Peyer's patch (tissue), 4 donors: ENCODE measurements at places on chromosomes 4 and X. TPM values are rescaled to one million over a fixed set of nuclear protein-coding genes. Genes with fewer than 3 reads are reported as not detected.

- DNase-seq: no peak
- no peak overlapping the region for H3K4me3 ChIP-seq
- no peaks in the 10 kb centered on the region for H3K36me3 ChIP-seq
- no peaks in the 10 kb centered on the region for H3K27me3 ChIP-seq
- no peaks in the 10 kb centered on the region for H3K4me1 ChIP-seq
Observed at GRCh38 chrX:95718746-95719145, 965.9 kb upstream of the DIAPH2 start.

- no peaks in the 10 kb centered on the region for H3K27me3 ChIP-seq
- peak overlapping the region; percentile 94 for H3K27ac ChIP-seq
- no peaks in the 10 kb centered on the region for H3K4me1 ChIP-seq
Observed at GRCh38 chrX:18886344-18887161, 97.4 kb downstream of the PHKA2 start.

DNA sequence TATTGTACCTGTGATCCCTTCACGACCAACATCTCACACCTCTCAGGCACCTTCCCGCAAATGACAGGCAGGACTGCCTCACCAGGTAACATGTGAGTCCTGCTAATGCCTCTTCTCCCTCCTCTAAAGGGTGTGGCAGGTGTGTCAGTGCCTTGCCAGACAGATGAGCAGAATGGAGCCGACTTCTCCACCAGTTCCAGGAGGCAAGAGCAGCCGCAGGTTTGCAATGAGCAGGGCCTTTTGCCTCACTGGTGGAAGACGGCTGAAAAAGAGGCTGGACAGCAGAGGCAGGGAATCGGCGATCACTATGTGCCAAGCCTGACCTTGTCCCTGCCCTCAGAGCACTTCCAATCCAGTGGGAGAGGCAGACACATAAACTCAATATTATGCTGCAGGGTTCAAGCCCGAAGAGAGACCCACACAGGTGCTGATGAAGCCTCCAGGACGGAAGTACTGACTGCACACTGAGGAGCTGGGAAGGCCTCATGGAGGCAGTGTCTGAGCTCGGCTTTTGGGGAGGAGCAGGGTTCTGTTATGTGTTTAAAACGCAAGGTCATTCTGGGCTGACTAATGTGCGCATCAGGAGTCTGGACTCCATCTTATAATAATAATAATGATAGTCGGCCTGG is 57.9 kb downstream of the C4orf50 start:
- H3K27ac ChIP-seq: no peak overlapping the region
- no peak for DNase-seq
- H3K27me3 ChIP-seq: no peaks in the 10 kb centered on the region
- no peak overlapping the region for H3K4me3 ChIP-seq
- no peaks in the 10 kb centered on the region for H3K4me1 ChIP-seq

GRCh38 chr4:12889054-12889453 is 595.1 kb downstream of the RAB28 start:
- no peaks in the 10 kb centered on the region for H3K36me3 ChIP-seq
- H3K27me3 ChIP-seq: no peaks in the 10 kb centered on the region

DNA sequence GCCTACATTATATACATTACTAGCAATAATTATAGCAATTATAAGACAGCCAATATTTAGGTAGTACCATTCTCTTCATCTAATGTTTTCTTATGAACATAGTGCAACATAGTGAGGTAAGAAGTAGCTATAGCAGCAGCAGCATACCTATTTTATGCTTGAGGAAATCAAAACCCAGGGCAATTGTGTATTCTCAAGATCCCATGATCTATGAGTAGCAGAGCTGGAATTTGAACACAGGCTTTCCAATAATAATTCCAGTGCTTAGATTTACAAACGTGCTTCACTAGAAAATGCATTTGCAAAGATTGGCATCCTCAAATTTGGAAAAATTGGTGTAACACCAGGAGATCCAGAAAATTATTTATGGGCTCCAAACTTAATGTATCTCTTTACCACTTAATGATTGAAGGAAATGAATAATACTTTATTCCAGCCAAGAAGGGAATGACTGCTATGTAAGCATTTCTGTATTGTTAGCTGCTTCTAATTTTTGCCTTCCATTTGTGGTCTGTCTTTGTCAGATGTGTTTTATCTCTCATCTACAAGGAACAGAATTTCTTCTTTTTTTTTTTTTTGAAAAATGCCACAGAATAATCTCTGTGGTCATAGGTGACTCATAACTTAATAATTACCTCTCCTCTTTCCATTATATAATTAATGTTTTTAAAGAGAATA is 451.1 kb downstream of the ARAP2 start:
- H3K4me1 ChIP-seq: no peaks in the 10 kb centered on the region
- no peaks in the 10 kb centered on the region for H3K27me3 ChIP-seq
- no peak overlapping the region for H3K4me3 ChIP-seq
- H3K36me3 ChIP-seq: no peaks in the 10 kb centered on the region

- DNase-seq: no peak
- H3K27me3 ChIP-seq: no peaks in the 10 kb centered on the region
- H3K36me3 ChIP-seq: no peaks in the 10 kb centered on the region
- no peak overlapping the region for H3K27ac ChIP-seq
- no peaks in the 10 kb centered on the region for H3K4me1 ChIP-seq
- no peak overlapping the region for H3K4me3 ChIP-seq
Observed at GRCh38 chrX:8946563-8946962, 87.4 kb downstream of the FAM9B start.

- no peak overlapping the region for H3K27ac ChIP-seq
- H3K36me3 ChIP-seq: no peaks in the 10 kb centered on the region
- no peaks in the 10 kb centered on the region for H3K27me3 ChIP-seq
- DNase-seq: no peak
- H3K4me3 ChIP-seq: no peak overlapping the region
- no peaks in the 10 kb centered on the region for H3K4me1 ChIP-seq
Observed at GRCh38 chr4:80305466-80305865, 30.1 kb upstream of the CFAP299 start.

DNA sequence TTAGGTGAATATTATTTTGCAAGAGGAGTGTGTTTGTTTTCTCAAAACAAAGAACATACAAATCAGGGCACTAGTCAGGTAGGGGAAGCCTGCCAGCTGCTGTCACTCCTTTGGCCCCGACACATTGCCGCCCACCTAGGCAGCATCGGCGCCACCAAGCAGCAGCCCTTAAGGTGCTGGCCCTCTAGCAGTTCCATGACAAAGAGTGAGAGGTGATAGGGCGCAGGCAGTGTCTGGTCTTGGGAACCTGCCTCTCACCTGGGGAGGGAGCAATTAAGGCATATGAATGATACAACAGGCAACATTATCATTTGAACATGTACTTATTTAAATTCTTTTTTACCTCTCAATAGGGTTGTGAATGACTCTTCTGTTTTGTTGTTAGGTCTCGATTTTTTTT is 135.1 kb downstream of the PLS3 start:
- no peak overlapping the region for H3K4me3 ChIP-seq
- no peaks in the 10 kb centered on the region for H3K36me3 ChIP-seq
- no peak overlapping the region for H3K27ac ChIP-seq
- no peaks in the 10 kb centered on the region for H3K27me3 ChIP-seq
- H3K4me1 ChIP-seq: no peaks in the 10 kb centered on the region

DNA sequence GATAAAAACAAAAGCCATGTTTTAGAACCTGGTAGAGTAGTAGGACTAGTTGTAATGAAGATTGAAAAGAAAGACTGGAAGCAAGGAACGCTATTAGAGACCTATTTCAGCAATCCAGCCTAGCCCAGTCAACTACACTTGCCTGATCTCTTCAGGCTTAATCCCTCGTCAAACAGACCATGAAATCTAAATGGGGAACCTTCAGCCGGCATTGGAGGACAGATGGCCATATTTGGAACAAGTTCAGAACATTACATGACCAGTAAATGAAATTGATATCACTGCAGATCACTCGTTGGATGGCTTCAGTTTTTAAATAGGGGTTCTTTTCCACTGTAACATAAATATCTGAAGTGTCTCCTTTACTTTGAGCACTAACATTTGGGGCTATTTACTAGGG is 84.8 kb upstream of the WDR44 start:
- DNase-seq: no peak
- H3K27me3 ChIP-seq: no peaks in the 10 kb centered on the region
- no peak overlapping the region for H3K4me3 ChIP-seq
- H3K4me1 ChIP-seq: no peaks in the 10 kb centered on the region
- H3K27ac ChIP-seq: no peak overlapping the region

DNA sequence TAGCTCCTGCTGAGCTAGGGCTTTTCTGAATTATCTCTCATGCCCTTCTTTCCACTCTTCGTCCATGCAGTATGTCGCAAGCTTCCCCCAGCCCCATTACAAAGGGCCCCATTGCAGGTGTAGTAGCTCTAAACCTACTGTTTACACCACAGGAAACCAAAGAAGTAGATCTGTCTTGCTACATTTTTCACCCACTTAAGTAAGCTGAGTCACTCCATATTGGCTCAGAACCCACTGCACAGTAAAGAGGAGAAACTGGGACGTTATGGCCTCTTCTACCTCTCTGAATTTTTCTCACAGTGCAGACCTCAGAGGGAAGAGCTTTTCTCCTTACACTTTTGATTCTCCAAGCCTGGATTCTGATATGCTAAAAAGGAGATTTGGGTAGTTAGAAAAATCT is 200.2 kb downstream of the SMARCA1 start:
- H3K36me3 ChIP-seq: no peaks in the 10 kb centered on the region
- DNase-seq: no peak
- no peak overlapping the region for H3K27ac ChIP-seq
- H3K27me3 ChIP-seq: no peaks in the 10 kb centered on the region
- no peak overlapping the region for H3K4me3 ChIP-seq

DNA sequence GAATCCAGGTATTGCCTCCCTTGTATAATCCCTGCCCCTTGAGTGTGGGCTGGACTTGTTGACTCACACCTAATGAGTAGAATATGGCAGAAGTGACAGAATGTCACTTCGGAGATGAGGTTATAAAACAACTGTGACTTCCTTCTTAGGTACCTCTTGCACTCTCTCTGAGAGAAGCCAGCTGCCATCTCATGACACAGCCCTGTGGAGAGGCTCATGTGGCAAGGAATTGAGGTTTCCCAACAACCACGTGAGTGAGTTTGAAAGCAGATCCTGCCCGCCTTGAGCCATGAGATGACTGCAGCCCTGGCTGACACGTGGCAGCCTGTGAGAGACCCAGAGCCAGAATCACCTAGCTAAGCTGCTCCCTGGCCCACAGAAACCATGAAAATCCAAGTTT is 13.5 kb downstream of the ASB11 start:
- no peaks in the 10 kb centered on the region for H3K27me3 ChIP-seq
- DNase-seq: no peak
- no peak overlapping the region for H3K4me3 ChIP-seq
- H3K36me3 ChIP-seq: no peaks in the 10 kb centered on the region
- no peaks in the 10 kb centered on the region for H3K4me1 ChIP-seq
- H3K27ac ChIP-seq: no peak overlapping the region

The FGD1 gene
- total RNA-seq: 4.9 TPM

The AMER1 gene
- 5.8 TPM for total RNA-seq

The MAGEB10 gene
- total RNA-seq: not detected

The S100G gene
- total RNA-seq: not detected

The MBNL3 gene
- 19.8 TPM for total RNA-seq

The SNCA gene
- total RNA-seq: 9.1 TPM

The SHROOM4 gene
- 10.0 TPM for total RNA-seq

The CWH43 gene
- total RNA-seq: not detected

The FBXW7 gene
- 33.4 TPM for total RNA-seq

The MAN2B2 gene
- 41.2 TPM for total RNA-seq

The ATRX gene
- 113 TPM for total RNA-seq

The SOX3 gene
- total RNA-seq: not detected
